Progenitor cell of endocrine pancreas (in vitro differentiated cells): ENCODE measurements at places on chromosomes 12 and 14. TPM values are rescaled to one million over a fixed set of nuclear protein-coding genes. Genes with fewer than 3 reads are reported as not detected.

- DNase-seq = no peak
Observed at GRCh38 chr14:31326111-31326510, 94.2 kb downstream of the HEATR5A start.

- DNase-seq = no peak
Observed at GRCh38 chr12:56616925-56617324, 13.2 kb downstream of the BAZ2A start.

GRCh38 chr12:47378907-47379306, 299.1 kb upstream of the AMIGO2 start:
- no peak for DNase-seq

- no peak for DNase-seq
Observed at GRCh38 chr12:1205512-1206060, 214.6 kb downstream of the ERC1 start.

DNA sequence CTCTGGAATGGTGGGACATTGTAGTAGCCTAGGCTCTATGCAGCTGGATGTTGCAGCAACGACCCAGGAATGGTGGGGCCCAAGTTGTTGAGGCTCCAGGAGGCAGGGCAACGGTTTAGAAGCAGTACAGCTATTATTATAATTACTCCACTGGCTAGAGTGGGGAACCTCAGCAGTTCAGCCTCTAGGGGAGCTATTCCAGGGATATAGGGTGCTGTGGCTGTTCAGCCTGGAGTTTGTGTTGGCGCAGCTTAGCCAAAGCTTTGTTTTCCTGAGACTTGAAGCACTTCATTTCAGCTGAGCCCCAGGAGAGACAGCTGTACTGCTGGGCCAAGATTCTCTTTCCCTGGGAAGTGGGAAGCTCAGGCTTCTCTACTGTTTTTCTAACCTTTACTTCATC, 1023.0 kb upstream of the ATXN7L3B start:
- DNase-seq = no peak

DNA sequence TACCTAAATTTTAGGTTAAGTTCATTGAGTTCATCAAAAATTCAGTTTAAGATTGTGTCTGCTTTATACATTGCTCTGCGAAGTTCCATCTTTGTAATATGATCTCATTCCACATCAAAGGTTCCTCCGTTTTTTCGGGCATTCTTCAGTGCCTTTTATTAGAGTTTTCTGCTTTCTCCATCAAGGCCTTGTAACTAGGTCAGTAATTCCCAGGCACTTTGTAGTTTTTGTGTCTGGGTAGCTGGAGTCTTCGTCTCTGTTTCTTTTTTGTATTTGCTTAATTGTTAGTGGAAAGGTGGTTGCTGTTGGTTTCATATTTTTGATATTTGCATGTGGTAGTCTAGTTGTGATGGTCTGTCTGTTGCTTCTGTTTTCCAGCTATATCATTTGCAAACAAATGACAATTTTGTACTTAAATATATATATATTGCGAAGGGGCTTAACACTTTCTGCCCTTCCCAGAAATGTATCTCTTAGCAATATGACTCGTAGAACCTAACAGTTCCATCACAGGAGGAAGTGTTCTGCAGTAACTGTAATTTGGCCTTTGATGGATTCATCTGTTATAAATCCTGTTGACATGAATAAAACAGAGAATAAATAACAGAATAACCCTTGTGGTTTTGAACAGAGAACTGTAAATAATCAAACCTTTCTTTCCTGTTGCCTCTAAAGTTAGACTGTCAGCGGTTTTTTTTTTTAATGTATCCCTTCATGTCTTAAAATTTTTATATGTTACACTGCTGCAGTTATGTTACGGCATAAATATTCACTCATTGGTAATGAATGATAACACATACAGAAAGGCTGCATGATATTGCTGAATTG, 88.4 kb upstream of the DYNC1H1 start:
- DNase-seq = no peak

The ZNF605 gene
- 28.7 and 28.8 TPM in 2 replicates for total RNA-seq

The C14orf132 gene
- 49.6 and 58.3 TPM in 2 replicates for total RNA-seq

The TTC7B gene
- total RNA-seq = 46.6 and 47.0 TPM in 2 replicates

DNA sequence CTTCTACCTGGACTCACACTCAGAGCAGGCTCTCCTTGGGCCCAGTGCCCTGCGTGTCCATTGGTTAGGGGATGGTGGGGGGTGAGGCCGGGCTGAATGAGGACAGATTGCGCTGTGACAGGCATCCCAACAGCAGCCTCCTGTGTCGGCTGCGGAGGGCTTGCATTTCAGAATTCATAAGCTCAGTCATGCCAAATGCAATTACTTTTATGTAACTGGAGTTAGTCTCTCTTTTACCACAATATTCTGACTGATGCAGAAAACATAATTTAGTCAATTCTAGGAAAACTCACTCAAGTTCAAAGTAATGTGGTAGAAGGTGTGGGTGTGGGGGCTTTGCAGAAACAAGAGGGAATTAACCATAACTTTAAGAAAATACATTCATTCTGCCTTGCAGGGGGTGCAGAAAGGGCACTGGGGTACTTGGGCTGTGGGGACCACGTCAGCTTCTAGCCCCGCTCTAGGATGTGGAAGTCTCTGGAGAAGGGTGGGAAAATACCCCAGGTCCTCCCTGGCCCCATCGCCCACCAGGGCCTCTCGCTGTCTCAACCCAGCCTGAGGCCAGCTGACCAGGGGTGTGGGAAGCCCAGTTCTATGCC, 257.7 kb downstream of the ADGRD1 start:
- no peak for DNase-seq

DNA sequence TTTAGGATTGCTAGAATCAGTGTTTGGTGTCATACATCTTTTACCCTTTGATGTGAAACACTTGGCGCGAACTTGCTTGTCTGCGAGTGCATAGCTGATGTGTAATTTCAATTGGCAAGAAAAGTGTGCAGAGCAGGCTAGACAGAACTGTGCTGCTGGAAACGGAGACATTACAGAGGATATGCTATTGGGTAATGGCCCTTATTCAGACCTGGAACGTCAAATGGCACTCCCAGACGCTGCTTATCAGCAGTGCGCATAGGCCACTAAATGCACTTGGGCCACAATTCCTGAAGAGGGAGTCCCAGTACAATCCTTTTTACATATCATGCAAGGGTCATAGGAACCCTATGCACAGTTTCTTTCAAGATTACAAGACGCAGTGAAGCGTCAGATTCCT, 15.7 kb upstream of the SLC10A1 start:
- DNase-seq = no peak

GRCh38 chr12:7542813-7543212, 39.2 kb upstream of the CD163 start:
- DNase-seq = no peak

GRCh38 chr14:80278293-80279023, 67.2 kb upstream of the DIO2 start:
- no peak for DNase-seq

GRCh38 chr12:79378496-79378895, 312.3 kb downstream of the PAWR start:
- DNase-seq = no peak

- no peak for DNase-seq
Observed at GRCh38 chr14:85221832-85222231, 308.1 kb upstream of the FLRT2 start.

- no peak for DNase-seq
Observed at GRCh38 chr12:65810036-65810435, 14.2 kb upstream of the HMGA2 start.

The L2HGDH gene
- 13.1 and 14.4 TPM in 2 replicates for total RNA-seq

- no peak for DNase-seq
Observed at GRCh38 chr12:11836282-11837151, 187.0 kb downstream of the ETV6 start.

The BDKRB1 gene
- not detected in 2 replicates for total RNA-seq

DNA sequence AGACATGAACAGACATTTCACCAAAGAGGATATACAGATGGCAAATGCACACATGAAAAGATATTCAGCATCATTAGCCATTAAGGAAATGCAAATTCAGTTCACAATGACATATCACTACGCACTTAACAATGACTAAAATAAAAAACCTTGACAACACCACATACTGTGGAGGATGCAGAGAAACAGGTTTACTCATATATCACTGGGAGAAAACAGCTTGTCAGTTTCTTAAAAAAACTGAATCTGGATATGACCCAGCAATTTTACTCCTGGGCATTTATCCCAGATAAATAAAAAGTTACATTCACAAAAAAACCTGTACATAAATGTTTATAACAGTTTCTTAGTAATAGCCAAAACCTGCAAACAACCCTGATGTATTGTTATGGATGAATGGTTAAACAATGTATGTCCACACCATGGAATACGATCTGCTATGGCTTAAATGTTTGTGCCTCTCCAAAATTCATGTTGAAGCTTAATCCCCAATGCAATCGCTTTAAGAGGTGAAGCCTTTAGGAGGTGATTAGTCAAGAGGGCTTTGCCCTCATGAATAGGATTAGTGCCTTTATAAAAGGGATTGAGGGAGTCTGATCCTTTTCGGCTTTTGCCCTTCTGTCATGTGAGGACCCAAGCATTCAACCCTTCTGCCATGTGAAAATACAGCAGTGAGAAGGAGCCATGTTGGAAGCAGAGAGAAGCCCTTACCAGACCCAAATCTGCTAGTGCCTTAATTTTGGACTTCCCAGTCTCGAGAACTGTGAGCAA, 36.0 kb upstream of the PPP4R3A start:
- DNase-seq = no peak

The TNS2 gene
- 6.6 and 7.3 TPM in 2 replicates for total RNA-seq

The TARBP2 gene
- total RNA-seq = 60.2 and 61.5 TPM in 2 replicates

The REM2 gene
- total RNA-seq = 10.0 and 11.3 TPM in 2 replicates

DNA sequence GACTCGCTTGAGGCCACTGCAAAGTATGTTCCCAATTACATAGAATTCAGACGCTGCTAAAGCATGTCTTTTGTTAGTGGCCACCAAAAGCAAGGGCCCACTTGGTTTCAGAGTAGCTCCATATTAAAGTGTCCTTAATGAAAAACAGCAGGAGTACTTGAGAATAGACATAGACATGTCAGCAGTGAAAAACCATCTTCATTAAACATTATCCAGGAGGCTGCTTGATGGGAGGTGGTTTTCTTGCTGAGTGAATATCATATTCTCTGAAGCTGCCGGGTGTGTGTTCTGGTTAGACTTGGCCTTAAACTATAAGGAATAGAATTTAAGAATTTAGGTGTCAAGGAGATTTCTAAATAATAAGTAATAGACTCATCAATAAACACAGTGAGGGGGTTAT, 79.5 kb upstream of the CCDC198 start:
- no peak for DNase-seq

GRCh38 chr14:99168330-99168729, 103.7 kb downstream of the BCL11B start:
- DNase-seq = no peak

- no peak for DNase-seq
Observed at GRCh38 chr14:93084866-93085857, 30.6 kb downstream of the ITPK1 start.
